ENCODE measurements at places on chromosomes 7 and 10.

DNA sequence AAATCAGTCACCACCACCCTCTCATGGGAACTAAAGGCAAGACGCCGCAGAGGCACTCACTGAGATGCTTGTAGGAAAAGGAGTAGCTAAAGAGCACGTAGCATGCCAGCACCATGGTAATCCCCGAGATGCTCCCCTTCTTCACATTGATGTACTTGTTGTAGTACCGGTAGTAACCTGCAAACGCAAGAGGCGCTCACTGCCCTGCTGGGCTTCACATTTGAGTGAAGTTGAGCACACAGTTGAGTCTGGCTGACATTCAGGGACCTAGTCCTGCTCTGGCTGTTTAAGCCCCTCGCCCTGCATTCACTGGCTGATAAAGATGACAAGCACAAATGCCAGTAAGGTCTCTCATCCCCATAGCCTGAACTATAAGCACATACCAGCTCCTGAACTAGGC, 6.9 kb downstream of the ATP5MF start:
- H3K27me3 ChIP-seq = no peaks in the 10 kb centered on the region
- H3K4me1 ChIP-seq = no peaks in the 10 kb centered on the region
- DNase-seq = no peak

DNA sequence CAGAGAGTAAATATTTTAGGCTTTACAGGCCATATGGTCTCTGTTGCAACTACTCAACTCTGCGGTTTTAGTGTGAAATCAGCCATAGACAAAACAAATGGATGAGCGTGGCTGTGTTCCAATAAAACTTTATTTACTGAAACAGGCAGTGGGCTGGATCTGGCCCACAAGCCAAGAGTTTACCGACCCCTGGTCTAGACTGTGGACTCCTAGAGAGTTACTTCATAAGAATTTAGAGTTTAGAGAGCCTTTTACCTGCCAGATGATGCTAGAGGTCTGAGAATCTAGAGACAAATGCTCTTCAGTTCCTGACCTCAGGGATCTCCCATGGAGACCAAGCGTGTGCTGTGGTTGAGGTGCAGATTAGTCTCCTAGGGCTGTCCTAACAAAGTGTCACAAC, 174.8 kb downstream of the PTEN start:
- H3K36me3 ChIP-seq = no peaks in the 10 kb centered on the region
- peaks cover 4% of the 10 kb centered on the region for H3K4me1 ChIP-seq
- no peak overlapping the region for H3K4me3 ChIP-seq

- peaks cover 27% of the 10 kb centered on the region for H3K4me1 ChIP-seq
- H3K36me3 ChIP-seq = no peaks in the 10 kb centered on the region
- no peak overlapping the region for H3K4me3 ChIP-seq
- DNase-seq = no peak
- no peaks in the 10 kb centered on the region for H3K27me3 ChIP-seq
Observed at GRCh38 chr10:29710128-29710527, 75.4 kb upstream of the SVIL start.

DNA sequence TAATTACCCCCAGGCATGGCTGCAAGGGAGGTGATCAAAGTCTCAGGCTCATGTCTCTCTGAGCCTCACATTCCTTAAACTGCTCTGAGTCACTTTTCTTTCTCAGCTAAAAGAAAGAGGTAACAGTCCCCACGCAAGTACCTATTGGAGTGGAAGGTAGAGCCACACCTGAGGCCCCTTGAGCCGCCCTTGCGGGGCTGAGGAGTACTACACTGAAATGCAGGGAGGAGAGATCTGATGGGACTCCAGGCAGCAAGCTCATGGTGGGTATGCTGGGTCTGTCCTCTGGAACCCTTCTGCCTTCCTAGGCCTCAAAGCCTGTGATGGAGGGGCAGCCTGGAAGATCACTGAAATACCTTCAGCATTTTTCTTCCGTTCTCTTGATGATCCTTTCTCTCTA, 960.0 kb downstream of the DNAJB9 start:
- H3K27me3 ChIP-seq = no peaks in the 10 kb centered on the region
- no peaks in the 10 kb centered on the region for H3K36me3 ChIP-seq
- no peaks in the 10 kb centered on the region for H3K4me1 ChIP-seq
- H3K4me3 ChIP-seq = no peak overlapping the region
- DNase-seq = no peak

DNA sequence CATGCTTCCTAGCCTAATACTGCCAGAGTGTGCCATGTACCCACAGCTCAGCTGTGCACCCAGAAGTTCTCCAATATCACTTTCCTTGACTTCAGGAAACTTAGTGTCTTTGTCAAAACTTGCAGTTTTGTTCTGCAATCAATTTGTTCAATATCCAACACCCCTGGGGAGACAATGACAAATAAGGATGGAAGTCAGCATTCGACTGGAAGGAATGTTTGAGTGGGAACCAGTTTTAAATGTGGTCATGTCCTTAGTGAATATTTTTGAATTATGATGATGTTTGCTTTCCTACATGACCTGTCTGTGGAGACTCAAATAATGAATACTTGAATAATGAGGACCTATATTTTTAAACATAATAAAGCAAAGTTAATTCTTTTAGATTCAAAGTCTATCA, 112.0 kb downstream of the ANK3 start:
- H3K4me3 ChIP-seq = no peak overlapping the region
- H3K36me3 ChIP-seq = no peaks in the 10 kb centered on the region
- no peak for DNase-seq
- no peak overlapping the region for H3K27ac ChIP-seq
- peaks cover 14% of the 10 kb centered on the region for H3K4me1 ChIP-seq
- no peaks in the 10 kb centered on the region for H3K27me3 ChIP-seq

GRCh38 chr10:51983481-51983880, 284.1 kb upstream of the CSTF2T start:
- H3K27me3 ChIP-seq = no peaks in the 10 kb centered on the region
- H3K36me3 ChIP-seq = no peaks in the 10 kb centered on the region
- H3K4me1 ChIP-seq = no peaks in the 10 kb centered on the region
- no peak overlapping the region for H3K4me3 ChIP-seq
- no peak overlapping the region for H3K27ac ChIP-seq

GRCh38 chr7:44565795-44566559, 7.7 kb downstream of the DDX56 start:
- no peak overlapping the region for H3K4me3 ChIP-seq
- no peaks in the 10 kb centered on the region for H3K27me3 ChIP-seq
- peaks cover 53% of the 10 kb centered on the region for H3K36me3 ChIP-seq
- no peaks in the 10 kb centered on the region for H3K4me1 ChIP-seq
- DNase-seq = no peak

DNA sequence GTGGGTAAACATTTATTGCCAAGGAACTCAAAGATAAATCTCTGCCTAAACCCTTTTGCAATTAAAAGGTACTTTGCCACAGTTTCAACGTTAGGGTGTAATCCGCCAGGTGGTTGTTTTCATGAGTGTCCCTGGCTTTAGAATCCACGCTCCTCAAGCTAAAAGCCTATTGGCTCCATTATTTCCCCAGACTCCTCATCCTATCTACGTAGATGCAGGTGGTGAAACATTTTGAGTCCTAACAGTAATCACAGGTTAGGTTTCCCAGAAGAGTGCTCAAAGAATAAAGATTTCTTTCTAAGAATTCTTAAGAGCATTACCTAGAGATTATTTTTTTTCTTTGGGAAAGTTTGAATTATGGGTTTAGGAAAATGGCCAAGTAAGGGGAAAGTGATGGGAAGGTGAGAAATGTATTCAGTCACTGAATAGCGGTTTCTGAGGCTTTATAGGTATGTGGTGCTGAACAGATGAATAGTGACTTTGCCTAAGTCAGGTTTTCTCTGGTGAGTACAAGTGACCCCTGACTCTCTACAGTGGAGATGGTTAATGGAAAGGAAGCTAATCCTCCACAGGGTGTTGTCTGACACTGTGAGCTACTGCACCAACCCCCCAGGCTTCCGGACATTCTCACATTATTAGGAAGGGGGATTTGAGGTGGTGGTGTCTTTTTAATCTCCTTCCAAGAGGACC, 60.2 kb downstream of the NRP1 start:
- H3K36me3 ChIP-seq = no peaks in the 10 kb centered on the region
- H3K27me3 ChIP-seq = no peaks in the 10 kb centered on the region
- peaks cover 15% of the 10 kb centered on the region for H3K4me1 ChIP-seq
- H3K4me3 ChIP-seq = no peak overlapping the region

GRCh38 chr7:80499350-80499953, 12.4 kb downstream of the GNAT3 start:
- H3K27me3 ChIP-seq = no peaks in the 10 kb centered on the region
- no peak overlapping the region for H3K4me3 ChIP-seq

DNA sequence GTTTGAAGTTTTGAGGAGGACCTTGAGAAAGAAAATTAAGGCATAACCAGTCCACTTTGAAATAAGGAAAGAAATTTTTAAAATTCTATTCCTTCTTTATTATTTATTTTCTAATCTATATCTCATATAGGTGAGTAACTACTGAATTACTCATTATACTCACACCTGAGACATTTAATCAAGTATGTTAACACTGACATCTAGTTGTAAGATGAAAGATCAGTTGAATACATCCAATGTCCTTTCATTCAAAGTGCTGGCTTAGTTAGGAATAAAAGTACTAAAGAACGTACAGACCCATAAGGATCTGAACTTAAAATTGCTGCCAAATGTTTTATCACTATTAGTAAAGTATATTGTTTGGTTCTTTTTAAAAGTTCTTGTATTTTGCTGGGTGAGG, 23.5 kb downstream of the TRDMT1 start:
- no peak for DNase-seq
- no peaks in the 10 kb centered on the region for H3K36me3 ChIP-seq
- no peak overlapping the region for H3K27ac ChIP-seq

DNA sequence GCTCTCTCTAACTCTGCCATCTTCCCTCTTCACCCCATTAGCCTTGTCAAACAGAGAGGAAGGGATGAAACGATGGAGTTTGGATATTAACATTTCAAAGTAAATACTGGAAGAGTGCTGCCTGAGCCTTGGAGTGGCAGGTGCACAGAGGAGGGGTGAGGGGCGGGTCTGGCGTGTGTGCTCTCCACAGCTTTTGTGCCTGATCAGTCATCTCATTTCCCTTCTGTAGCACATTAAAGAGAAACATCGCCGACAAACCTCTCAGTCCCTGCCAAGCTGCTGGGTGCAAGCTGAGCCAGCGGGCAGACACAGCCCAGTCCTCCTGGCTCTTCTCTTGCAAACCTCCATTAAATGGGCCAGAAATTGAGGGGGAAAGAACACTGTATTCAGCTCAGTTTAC, 76.2 kb downstream of the SLIT1 start:
- no peaks in the 10 kb centered on the region for H3K4me1 ChIP-seq
- DNase-seq = no peak
- no peak overlapping the region for H3K27ac ChIP-seq
- no peaks in the 10 kb centered on the region for H3K27me3 ChIP-seq

Measured in thyroid gland (tissue), 4 donors.